Fibroblast of the aortic adventitia (primary cell): ENCODE measurements at places on chromosomes 13 and 19.

DNA sequence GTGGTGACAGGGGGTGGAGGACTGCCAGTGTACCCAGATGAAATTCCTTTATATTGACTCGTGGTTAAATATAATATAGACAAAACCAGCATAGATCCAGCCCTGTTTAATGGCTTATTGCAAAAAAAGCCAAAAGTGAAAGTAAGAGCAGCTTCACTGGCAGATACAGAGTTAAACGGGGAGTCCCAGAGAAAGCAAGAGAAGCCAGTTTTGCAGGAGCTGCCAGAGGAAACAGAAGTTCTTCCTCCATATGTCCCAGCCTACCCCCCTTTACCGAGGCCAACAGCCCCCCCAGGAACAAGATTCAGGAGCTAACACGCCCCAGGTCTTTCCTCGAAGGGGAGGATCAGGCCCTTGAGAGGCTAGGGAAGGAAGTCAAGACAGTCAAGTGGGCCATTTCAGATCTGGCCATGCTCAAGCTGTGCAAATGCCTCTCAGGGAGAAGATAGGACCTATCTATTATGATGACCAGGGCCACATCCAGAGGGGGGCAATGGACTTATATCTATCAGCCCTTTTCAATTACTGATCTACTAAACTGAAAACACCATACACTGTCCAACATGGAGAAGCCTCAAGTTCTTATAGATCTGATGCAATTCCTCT is 47.2 kb upstream of the ZNF737 start:
- peak; percentile 13 for DNase-seq

GRCh38 chr13:28854657-28855056 is 34.5 kb downstream of the MTUS2 start:
- no peak for DNase-seq

DNA sequence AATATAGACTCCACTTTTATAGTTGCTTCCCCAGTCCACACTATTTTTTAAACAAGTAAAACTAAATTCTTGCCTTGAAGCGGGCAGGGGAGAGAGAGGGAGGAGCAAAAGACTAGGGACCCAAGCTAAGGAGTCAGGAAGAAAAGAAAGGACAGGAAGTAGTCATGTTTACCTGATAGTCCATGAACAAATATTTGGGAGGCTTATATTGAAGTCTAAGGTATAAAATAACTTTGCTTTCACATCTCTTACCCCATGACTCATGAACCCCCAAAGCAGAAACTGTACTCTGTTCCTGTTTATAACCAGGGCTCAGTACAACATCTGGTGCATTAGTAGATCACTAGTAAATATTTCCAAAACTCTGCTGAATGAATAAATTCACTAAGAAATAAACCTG is 67.3 kb downstream of the ZAR1L start:
- DNase-seq: no peak

DNA sequence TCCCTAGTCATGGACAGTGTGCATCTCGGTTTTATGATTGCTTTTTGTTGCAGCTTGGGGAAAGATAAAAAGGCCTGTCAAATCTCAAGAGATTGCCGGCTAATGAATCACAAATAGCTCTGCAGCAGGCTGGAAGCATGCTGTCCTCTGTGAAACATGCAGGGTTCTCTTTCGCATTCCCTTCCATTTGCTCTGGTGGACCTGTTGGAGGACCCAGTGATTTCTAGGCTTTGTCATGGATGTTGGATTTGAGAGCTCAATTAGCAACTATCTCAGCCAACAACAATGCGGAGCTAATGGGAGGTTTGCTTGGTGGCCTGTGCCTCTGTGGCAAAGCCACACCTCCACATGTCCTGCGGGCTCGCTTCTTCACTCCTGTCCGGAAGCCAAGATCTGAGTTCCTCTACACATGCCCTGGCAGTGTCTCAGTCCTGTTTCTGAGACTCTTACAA is 418.1 kb upstream of the ARGLU1 start:
- no peak for DNase-seq
